ENCODE measurements at places on chromosomes 3 and 15.
A peak's percentile ranks its signal among the peaks of the same experiment; 100 is the strongest.

GRCh38 chr3:57017459-57017845 lies 43.0 kb upstream of the SPATA12 start:
- peak; percentile 57 for DNase-seq

GRCh38 chr15:56654624-56655023 lies 78.7 kb downstream of the ZNF280D start:
- DNase-seq = no peak

- peak; percentile 44 for DNase-seq
These were observed 251.1 kb downstream of the TJP1 start for GRCh38 chr15:29570948-29571791.

- DNase-seq = no peak
These were observed 16.2 kb downstream of the PTH1R start for GRCh38 chr3:46893763-46894162.

- no peak for DNase-seq
These were observed 154.3 kb downstream of the TMEM108 start for GRCh38 chr3:133192363-133192945.

Measured in left cardiac atrium (tissue), 4 donors.